Activated CD8-positive, alpha-beta T cell treated with anti-CD3 and anti-CD28 coated beads for 36 hours (primary cell): ENCODE measurements at places on chromosomes 6 and 20. TPM values are rescaled to one million over a fixed set of nuclear protein-coding genes. Genes with fewer than 3 reads are reported as not detected.

- DNase-seq: no peak
These were observed 223.6 kb downstream of the OGFRL1 start for GRCh38 chr6:71512256-71512655.

Gene EYS
- total RNA-seq: not detected

Gene HLA-DOB
- 10.2 TPM for total RNA-seq

- DNase-seq: no peak
These were observed 1180.0 kb upstream of the CITED2 start for GRCh38 chr6:140554421-140554820.
